ENCODE measurements at places on chromosomes 5 and 9.

- DNase-seq, result no peak
- H3K4me1 ChIP-seq, result peaks cover 11% of the 10 kb centered on the region
- H3K27me3 ChIP-seq, result no peaks in the 10 kb centered on the region
- H3K36me3 ChIP-seq, result peaks cover 15% of the 10 kb centered on the region
- peak overlapping the region; percentile 74 for H3K27ac ChIP-seq
- peak overlapping the region; percentile 64 for H3K4me3 ChIP-seq
Measured at GRCh38 chr9:136117291-136117915, 1.3 kb downstream of the TMEM250 start.

GRCh38 chr5:80622756-80623155 lies 31.7 kb upstream of the MSH3 start:
- H3K4me3 ChIP-seq, result no peak overlapping the region
- DNase-seq, result no peak
- H3K27me3 ChIP-seq, result no peaks in the 10 kb centered on the region
- no peaks in the 10 kb centered on the region for H3K4me1 ChIP-seq
- no peaks in the 10 kb centered on the region for H3K36me3 ChIP-seq

- DNase-seq, result peak; percentile 66
- H3K36me3 ChIP-seq, result peaks cover 36% of the 10 kb centered on the region
- no peaks in the 10 kb centered on the region for H3K27me3 ChIP-seq
- peak overlapping the region; percentile 81 for H3K4me3 ChIP-seq
- H3K4me1 ChIP-seq, result peaks cover 3% of the 10 kb centered on the region
- peak overlapping the region; percentile 100 for H3K27ac ChIP-seq
Measured at GRCh38 chr5:149549461-149550267, 1.6 kb downstream of the CSNK1A1 start.

- no peaks in the 10 kb centered on the region for H3K36me3 ChIP-seq
- no peak overlapping the region for H3K27ac ChIP-seq
- no peaks in the 10 kb centered on the region for H3K4me1 ChIP-seq
- H3K27me3 ChIP-seq, result peaks cover 81% of the 10 kb centered on the region
- no peak overlapping the region for H3K4me3 ChIP-seq
Measured at GRCh38 chr9:132982458-132982857, 4.0 kb downstream of the GFI1B start.

GRCh38 chr5:117271656-117272055 lies 697.0 kb upstream of the SEMA6A start:
- no peaks in the 10 kb centered on the region for H3K4me1 ChIP-seq
- H3K27ac ChIP-seq, result no peak overlapping the region
- H3K36me3 ChIP-seq, result no peaks in the 10 kb centered on the region

DNA sequence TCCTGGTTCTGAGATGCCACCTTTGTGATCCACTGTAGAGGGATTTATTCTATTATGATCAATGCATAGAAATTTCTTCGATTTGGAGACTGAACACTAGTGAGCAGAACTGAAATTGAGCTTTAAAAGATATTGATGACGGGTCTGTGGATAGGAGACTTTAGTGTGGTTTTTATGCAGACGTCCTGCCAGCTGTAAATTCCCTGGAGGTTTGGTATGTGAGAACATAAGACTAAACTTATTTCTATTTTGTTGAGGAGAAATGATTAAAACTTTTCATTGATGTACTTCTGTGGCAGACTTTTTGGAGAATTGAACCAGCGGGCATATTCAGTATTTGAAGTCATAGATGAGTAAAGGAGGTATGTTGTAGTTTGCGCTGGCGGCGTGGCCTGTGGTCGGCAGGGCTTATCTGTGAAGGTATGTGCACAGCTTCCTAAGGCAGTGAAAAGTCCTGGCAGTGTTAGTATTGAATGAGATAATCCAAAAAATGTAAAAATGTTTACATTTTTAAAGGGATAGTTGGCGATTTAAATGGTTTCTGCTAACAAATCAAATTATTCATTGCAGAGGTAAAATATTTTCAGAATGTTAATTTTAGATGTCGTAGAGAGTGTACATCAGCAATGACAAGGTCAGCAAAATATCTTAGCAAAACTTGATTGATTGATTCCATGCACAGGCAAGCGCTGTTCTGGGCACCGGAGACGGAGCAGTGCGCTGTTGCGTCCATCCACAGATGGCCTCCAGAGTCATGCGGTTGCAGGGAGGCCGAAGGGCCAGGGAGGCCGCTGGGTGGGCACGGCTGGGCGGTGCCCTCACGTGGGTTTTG lies 20.4 kb downstream of the TENT4A start:
- peak; percentile 94 for DNase-seq
- H3K4me3 ChIP-seq, result no peak overlapping the region
- peaks cover 38% of the 10 kb centered on the region for H3K4me1 ChIP-seq
- H3K27ac ChIP-seq, result peak overlapping the region; percentile 96

GRCh38 chr5:43772764-43773477 lies 169.9 kb downstream of the NNT start:
- no peaks in the 10 kb centered on the region for H3K36me3 ChIP-seq
- H3K4me1 ChIP-seq, result peaks cover 8% of the 10 kb centered on the region
- H3K27ac ChIP-seq, result peak overlapping the region; percentile 91
- no peak overlapping the region for H3K4me3 ChIP-seq
- H3K27me3 ChIP-seq, result no peaks in the 10 kb centered on the region

- H3K27me3 ChIP-seq, result no peaks in the 10 kb centered on the region
- H3K36me3 ChIP-seq, result no peaks in the 10 kb centered on the region
- peaks cover 14% of the 10 kb centered on the region for H3K4me1 ChIP-seq
- no peak overlapping the region for H3K4me3 ChIP-seq
Measured at GRCh38 chr5:54658010-54658409, 140.5 kb downstream of the SNX18 start.

DNA sequence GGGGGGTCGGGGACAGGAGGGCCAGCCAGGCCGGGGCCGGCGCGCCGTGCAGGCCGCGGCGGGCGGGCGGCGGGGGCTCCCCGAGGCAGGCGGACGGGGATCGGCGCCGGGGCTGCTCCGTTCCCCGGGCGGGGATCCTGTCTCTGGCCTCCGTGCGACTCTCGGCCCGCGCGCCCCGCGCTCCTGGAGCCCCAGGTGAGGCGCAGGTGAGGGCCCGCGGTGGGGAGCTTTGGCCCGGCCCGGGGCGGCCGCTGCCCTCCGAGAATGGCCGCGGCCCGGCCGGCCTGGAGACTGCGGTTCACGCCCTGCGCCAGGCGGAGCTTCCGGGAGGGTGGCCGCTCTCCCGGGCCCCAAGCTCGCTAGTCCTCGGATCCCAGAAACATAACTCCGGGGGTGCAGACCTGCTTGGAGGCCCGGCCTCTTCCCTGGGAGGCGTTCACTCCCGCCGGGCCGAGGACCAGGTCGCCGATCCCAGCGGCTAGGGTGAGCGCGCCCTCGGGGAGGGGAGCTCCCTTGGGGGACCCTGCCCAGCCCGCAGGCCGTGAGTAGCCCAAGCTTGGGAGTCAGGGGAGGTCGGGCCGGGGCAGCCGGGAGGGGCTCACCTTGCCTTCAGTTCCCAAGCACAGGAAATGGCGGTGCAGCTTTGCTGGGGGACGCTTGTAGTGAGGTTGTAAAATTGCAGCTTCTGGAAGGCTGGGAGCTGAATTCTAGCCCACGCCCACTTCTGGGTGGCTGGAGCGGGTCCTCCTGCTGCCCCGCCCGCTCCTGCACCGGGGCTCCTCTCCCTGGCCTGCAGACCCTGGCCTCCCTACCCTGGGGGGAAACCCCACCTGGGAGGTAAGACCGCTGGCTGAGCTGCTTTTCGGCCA lies 723 bp downstream of the PPP1R26 start:
- H3K4me3 ChIP-seq, result peak overlapping the region; percentile 78
- peak; percentile 20 for DNase-seq
- H3K27me3 ChIP-seq, result no peaks in the 10 kb centered on the region
- peaks cover 12% of the 10 kb centered on the region for H3K36me3 ChIP-seq
- H3K27ac ChIP-seq, result peak overlapping the region; percentile 1

Data from IMR-90 (cell line).